C1 segment of cervical spinal cord (tissue), 14 donors: ENCODE measurements at places on chromosomes 7 and 10.

DNA sequence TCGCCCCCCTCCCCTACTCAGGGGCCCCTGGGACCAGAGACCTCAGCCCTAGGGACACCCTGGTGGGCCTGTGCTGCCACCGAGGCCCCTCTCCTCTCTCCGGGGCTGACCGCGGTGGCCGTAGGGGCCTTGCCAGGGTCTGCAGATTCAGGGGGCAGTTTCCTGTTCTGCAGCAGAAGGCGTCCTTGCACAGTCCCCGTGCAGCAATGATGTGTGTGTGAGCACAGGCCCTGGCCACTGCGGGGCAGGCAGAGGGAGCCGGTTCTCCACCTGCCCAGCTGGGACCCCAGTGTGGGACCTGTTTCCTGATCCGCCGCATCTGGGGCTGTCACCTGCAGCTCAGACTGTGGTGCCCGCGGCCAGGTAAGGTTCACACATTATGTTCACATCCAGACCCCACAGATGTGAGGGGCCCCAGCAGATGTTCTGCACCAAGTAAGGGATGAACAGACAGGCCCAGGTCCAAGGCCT, 60.7 kb upstream of the DNAJB6 start:
- no peak for DNase-seq

DNA sequence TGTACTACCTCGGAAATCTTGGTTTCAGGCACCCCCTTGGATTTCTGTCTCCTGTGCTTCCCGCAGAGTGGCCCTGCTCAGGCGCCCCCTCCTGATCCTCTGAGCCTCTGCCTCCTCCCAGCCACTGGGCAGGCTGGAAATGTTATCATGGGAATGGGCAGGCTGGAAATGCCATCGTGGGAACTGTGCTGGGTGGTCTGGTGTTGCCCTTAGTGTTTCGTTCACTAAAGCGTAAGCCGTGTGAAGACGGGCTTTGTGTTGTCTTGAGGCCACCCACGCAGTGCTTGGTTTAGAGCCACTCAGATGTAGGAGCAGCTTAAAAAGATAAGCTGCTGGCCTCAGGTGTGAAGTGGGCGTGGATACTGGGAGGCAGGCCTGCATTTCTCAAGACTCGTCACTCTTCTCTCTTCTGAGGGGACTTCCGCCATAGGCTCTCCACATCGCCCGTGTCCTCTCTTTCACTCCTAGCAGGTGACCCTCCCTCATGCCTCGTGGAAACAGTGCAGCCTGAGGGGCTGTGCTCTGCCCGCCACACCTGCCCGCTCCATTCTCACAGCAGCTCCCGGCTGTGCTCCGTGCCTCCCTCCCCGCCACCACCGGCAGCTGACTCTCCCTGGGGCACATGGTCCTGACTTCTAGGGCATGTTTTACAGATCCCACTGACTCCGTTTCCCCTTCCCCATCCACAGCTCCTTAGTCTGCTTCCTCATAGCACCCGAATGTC, 28.5 kb downstream of the PPP2R2D start:
- DNase-seq = no peak

DNA sequence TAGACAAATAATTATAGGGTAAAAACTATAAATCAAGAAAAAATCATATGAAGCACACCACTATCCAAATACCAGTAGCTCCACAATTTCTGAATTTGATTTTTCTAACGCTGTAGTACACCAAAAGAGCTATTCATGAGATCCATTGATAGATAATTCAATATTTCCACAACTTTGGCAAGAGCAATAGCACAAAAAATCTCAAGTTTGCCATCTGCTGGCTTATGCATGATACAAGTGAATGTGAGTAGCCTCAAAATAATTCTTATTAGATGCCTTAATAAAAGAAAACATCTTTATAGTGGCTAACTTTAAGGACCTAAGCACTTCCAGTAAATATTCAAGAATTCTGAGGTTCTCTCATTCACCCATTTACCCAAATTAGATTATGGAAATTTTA, 2.2 kb upstream of the TMEM196 start:
- no peak for DNase-seq

GRCh38 chr10:35463878-35464277, 127.6 kb downstream of the CCNY start:
- DNase-seq = no peak
